Stimulated activated CD8-positive, alpha-beta memory T cell treated with anti-CD3 and anti-CD28 coated beads, Interleukin-2, amount 100 ng/mL, for 48 hours (primary cell): ENCODE measurements at places on chromosomes 12 and 14.

- no peak for DNase-seq
Observed at GRCh38 chr12:124044021-124044420, 71.0 kb downstream of the ZNF664 start.

DNA sequence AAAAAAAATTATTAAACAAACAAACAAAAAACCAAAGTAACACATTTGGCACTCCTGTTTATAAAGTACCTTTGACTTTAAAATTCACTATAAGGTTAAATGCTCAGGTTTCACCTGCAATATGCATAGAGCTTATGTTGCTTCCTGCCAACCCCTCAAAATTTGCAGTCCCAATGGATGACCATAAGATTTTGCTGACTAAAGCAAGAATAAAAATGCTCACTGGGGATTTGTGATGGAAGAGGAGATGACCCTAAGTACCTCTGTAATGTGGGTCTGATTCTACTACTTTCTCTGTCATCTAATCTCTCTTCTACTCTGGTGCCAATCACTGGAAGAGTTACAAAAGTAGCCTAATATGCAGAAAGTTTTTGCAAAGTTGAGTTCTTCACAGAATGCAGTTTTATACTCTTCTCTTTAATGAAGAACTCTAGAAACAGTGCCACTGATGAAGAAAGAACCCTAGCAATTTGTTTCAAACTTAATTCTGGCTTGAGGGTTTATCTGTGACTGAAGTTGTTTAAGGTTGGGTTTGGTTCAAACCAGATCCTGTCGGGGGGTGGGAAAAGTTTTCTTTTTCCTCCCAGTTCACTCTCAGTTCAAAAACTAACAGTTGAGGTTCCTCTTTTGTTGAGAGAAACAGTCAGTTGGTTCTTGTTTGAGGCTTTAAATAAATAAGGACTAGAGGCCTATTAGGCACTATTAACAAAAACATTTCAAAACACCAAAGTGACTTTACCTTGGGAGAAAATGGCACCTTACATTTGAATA is 10.9 kb downstream of the WASHC3 start:
- DNase-seq, result no peak

GRCh38 chr14:34615507-34615906 is 14.4 kb downstream of the SNX6 start:
- DNase-seq, result no peak

GRCh38 chr12:10031321-10031720 is 839 bp downstream of the CLEC9A start:
- no peak for DNase-seq

GRCh38 chr12:91064640-91065039 is 6.8 kb upstream of the KERA start:
- DNase-seq, result no peak

DNA sequence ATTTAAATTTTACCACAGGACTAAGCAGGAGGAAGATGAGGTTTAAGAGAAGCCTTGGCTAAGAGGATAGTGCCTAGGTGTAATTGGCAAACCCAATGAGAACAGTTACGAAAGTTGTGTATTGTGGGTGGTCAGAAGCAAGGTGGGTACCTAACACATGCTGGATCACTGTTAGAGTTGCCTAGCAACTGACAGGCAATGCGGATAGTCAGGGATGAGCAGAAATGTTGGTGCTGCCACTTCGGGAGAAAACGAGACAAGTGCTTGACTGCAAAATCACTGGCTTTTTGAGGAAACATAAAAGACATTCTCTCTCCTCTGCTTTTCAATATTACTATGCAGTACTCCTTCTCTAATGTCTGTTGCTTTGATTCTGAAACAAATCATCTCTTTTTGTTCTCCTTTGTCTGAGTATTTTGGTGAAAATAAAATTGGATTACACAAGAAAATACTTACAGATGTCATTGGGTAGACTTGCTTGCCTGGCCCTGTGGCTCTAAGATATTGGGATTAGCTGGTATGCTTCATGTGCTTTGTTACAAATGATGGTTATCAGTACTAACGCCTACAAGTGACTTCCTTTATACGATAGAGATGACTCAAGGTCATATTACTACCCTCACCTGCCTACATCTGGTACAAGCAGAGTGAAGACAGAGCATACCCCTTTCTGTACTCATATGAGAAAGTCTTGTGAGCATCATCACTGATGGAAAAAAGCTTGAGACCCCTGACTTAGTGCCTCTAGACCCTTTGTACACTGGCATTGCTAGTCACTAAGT is 48.0 kb downstream of the TDP1 start:
- no peak for DNase-seq

GRCh38 chr12:79850610-79851299 is 84.1 kb downstream of the PPP1R12A start:
- no peak for DNase-seq

- DNase-seq, result no peak
Observed at GRCh38 chr12:50765095-50765911, 1.4 kb downstream of the ATF1 start.

DNA sequence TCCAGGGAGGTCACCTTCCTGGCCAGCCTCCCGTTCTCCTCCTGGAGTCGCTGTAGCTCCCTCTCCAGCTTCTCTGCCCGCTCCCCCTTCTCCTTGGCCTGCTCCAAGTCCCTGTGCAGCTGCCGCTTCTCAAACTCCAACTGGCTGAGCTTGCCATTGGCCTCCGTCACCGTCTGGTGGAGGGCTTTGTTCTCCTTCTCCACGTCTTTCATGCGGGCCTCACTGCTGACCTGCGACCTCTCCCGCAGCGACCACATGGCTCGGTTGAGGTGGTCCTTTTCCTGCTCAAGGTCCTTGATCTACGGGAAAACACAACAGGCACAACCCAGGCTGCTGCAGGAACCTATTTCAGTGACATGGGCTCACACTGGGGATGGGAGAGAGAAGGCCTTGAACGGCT is 69.3 kb upstream of the GPR68 start:
- no peak for DNase-seq

GRCh38 chr12:122834921-122835749 is at the start of gene HIP1R:
Gene HIP1R (plus strand): TSS chr12:122835457. CDS start chr12:122835551, 94 bp downstream.
- peak; percentile 41 for DNase-seq

DNA sequence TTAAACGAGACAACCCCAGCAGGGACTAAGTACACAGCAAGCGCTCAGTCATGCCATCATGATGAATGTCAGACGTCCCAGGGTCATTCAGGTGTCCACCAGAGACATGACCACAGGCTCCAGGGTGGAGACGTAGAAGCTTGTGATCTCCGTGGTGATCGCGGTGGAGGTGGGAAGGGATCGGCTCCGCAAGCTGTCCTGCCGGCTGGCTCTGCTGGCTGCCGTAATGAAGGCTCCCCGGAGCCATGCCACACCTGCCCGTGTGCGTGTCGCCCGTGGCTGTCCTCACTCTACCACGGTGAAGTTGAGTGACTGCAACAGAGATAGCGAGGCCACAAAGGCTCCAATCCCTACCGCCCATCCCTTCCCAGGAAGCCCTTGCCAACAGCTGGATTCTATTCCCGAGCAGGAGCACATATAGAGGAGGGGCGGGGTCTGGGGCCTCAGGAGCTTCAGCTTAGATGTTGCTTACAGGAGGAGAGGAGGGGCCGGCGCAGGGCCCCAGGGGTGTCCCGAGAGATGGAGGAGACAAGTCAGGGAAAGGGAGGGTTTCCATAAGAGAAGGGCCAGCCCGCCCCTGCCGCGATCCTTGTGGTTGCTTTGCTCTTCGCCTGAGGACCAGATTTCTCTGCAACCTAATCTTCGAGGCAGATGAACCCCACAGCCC is 332.6 kb upstream of the SFSWAP start:
- DNase-seq, result no peak

DNA sequence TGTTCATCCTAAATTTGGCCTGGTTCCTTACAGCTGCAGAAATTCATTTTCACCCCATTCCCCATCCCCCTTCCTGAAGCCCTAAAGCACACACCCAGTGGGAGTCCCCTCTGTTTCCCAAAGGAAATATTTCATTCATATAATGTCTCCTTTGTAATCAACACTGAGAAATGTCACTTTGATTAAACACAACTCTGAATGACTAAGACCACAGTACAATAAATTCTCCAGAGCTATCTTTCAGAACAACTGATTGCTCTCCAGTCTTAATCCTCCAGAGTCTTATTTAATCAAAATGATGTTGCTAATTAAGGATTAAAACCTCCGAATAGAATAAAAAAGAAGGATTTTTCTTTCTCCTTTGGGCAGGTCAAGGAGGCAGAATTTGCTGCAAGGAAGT is 6.4 kb downstream of the SLC15A5 start:
- DNase-seq, result no peak

DNA sequence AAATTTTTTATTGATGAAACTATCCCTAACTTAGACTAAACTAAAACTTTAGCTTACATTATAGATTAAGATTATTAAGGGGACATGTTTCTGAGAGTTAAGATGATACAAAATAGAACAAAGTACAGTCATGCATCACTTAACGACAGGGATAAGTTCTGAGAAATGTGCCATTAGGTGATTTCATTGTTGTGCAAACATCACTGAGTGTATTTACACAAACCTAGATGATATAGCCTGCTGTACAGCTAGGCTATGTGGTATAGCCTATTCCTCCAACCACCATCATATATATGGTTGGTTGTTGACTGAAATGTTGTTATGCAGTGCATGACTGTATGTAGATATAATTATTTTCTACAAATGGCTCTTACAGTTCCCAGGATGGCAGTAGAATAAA is 46.5 kb downstream of the ATP6V1D start:
- DNase-seq, result no peak

GRCh38 chr12:114316076-114316475 is 89.9 kb downstream of the TBX5 start:
- no peak for DNase-seq

DNA sequence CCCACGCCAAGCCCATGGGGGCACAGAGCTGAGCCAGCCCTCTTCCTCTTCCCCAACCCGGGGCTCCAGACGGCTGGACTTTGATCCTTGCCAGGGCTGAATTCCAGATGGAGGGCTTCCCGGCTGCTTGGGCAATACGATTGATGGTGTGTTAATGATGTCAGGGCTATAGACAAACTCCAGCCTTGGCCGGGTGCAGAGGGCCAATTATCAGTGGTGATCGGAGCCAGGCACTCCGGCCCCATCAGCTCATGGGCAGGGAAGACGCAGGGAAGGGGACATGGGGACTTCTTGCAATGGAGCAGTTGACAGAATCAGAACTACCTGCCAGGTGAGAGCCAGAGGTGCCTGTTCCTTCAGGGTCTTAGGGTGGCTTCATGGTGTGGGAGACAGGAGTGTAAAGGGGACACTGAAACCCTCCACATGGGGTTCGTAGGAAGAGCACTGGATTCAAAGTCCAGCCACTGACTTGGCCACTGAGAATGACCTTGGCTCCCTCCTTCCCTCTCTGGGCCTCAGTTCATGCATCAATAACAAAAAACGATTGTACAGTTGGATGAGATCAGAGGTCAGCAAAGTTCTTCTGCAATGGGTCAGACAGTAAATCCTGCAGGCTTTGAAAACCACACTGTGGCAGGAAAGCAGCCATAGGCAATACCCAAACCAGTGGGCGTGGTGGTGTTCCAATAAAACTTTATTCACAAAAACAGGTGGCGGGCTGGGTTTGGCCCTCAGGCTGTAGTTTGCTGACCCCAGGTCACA is 333.7 kb downstream of the MED13L start:
- DNase-seq, result no peak

- DNase-seq, result no peak
Observed at GRCh38 chr12:117019866-117020265, 79.3 kb downstream of the TESC start.

GRCh38 chr12:65603438-65604351 is 220.6 kb upstream of the HMGA2 start:
- DNase-seq, result no peak

DNA sequence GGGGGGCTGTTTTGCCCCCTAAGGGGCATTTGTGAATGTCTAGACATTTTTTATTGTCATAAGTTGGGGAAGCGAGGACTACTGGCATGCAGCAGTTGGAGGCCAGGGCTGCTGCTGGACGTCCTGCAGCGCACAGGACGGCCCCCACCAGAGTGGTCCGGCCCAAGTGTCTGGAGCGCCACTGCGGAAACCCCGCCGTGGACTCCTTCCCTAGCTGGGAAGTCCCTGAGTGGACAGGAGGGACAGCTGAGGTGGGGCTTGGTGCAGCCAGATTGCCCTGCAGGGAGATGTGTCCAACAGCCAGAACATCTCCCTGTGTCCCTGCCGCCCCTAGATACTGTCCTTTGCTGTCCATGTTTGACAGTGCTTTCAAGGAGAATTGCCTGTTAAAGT is 5.5 kb downstream of the CKB start:
- no peak for DNase-seq
